ENCODE measurements at places on chromosomes 5 and 9.

GRCh38 chr9:86126998-86127972 is 27.9 kb upstream of the GOLM1 start:
- peak; percentile 61 for DNase-seq

DNA sequence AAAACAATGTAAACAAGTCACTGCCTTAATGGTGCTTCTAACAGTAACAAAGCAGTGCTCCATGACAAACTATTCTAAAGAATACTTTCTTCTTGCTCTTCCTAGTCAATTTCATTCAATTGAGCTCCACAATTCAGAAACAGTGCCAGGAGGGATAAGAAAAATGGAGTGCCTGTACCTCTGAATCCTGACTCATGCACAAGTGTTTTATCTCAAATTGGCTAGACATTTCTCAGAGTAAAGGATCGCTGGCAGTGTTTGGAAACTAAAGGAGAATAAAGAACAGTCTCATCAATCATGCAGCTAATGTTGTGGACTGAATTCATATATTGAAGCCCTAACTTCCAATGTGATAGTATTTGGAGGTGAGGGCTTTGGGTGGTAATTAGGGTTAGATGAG is 27.6 kb downstream of the SLC25A51 start:
- no peak for DNase-seq

- peak; percentile 60 for DNase-seq
Observed at GRCh38 chr5:170183816-170184687, 48.7 kb upstream of the C5orf58 start.

- DNase-seq: no peak
Observed at GRCh38 chr5:8840237-8840636, 705.6 kb downstream of the SEMA5A start.

DNA sequence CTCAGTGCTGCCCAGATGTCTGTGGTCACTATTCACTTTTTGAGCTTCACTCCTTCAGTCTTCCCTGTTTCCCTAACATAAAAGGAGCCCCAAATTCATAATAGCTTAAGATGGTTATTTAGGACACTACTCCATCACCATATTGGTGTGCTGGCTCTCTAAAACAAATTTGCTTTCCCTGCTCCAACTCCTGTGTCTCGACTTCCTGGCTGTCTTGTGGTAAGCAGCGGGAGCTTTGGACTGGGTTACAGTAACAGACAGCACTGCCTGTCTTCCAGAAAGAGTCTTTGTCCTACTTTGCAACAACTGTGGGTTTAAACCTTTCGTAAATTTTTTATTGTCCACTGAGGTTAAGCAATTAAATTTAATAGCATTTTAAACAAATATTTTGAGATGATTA is 389.4 kb downstream of the CDH9 start:
- no peak for DNase-seq

GRCh38 chr5:105849701-105850100 is 1821.0 kb downstream of the EFNA5 start:
- no peak for DNase-seq

DNA sequence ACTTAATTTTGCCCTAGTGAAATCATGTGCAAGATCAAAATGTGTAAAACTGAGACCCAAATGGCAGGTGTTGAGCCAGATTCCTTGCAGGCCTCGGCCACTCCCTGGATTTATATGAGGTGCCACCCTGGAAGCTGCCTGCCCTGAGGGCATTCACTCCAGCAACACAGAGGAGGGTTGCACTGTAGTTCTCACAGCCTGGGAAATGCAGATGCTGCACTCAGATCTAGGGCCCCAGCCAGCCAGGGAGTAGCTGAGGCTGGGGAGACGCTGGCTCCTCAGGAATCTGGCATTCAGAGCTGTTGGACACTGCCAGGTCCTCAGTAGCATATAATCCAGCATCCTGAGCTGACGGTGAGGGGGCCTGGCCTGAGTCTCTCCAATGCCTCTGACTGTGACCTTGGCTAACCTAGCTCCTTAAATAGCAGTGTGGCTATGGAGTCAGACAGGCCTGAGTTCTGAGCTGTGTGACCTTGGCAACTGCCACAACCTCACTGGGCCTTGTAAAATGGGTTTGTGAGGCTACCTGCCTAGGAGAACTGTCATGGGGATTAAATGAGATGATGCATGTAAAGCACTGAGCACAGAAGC is 8.7 kb downstream of the KCNMB1 start:
- DNase-seq: no peak

- no peak for DNase-seq
Observed at GRCh38 chr5:179368806-179369529, 23.7 kb upstream of the ADAMTS2 start.

GRCh38 chr9:108377382-108377781 is 478.4 kb downstream of the ACTL7B start:
- no peak for DNase-seq

- DNase-seq: peak; percentile 30
Observed at GRCh38 chr5:179273073-179273435, 72.2 kb downstream of the ADAMTS2 start.

DNA sequence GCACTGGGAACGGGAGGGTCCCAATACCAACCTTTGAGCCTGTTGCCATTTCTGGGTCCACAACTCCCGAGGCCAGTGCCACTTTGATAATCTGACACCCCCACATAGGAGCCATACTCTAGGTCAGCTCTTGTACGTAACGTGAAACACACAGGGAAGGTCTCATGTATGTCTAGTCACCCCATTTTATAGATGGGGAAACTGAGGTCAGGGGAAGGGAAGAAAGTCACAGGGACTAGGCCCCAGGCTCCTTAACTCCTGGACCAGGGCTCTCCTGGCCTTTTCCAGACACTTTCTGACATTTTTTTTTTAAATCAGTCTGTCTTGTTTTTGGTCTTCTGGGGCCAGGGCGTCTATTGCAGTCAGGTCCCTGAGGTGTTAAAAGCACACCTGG is 80.3 kb upstream of the SLC25A51 start:
- DNase-seq: no peak

- DNase-seq: no peak
Observed at GRCh38 chr9:75903785-75904360, 13.4 kb downstream of the PCSK5 start.

GRCh38 chr5:127549551-127549950 is 32.1 kb downstream of the PRRC1 start:
- no peak for DNase-seq

GRCh38 chr5:159894149-159894720 is 22.0 kb upstream of the ADRA1B start:
- no peak for DNase-seq

GRCh38 chr5:41966401-41967105 is 41.5 kb downstream of the FBXO4 start:
- no peak for DNase-seq

GRCh38 chr5:96870094-96871026 is 5.9 kb upstream of the ERAP2 start:
- DNase-seq: no peak

DNA sequence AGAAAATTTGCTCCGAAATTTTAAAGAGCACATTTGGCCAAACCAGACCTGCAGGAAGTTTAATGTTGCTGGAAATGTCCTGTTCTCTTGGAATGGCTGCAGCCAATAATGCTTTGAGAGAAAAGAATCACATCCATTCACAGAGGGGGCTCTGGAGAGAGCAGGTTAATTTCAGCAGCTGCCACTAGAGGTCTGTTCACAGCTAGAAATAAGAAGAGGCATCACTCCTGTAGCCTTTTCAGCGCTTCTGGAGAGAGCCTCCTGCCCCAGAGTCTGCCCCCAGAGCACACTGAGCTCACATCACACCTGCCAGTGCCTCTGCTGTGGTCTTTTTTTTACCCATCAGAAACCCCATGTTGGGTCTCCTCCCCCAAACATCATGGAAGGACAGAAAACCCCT is 124.8 kb upstream of the RAD23B start:
- peak; percentile 34 for DNase-seq

- DNase-seq: peak; percentile 8
Observed at GRCh38 chr5:178327931-178328711, 95.5 kb upstream of the PHYKPL start.

- DNase-seq: no peak
Observed at GRCh38 chr9:96281641-96282040, 20.3 kb downstream of the HSD17B3 start.

DNA sequence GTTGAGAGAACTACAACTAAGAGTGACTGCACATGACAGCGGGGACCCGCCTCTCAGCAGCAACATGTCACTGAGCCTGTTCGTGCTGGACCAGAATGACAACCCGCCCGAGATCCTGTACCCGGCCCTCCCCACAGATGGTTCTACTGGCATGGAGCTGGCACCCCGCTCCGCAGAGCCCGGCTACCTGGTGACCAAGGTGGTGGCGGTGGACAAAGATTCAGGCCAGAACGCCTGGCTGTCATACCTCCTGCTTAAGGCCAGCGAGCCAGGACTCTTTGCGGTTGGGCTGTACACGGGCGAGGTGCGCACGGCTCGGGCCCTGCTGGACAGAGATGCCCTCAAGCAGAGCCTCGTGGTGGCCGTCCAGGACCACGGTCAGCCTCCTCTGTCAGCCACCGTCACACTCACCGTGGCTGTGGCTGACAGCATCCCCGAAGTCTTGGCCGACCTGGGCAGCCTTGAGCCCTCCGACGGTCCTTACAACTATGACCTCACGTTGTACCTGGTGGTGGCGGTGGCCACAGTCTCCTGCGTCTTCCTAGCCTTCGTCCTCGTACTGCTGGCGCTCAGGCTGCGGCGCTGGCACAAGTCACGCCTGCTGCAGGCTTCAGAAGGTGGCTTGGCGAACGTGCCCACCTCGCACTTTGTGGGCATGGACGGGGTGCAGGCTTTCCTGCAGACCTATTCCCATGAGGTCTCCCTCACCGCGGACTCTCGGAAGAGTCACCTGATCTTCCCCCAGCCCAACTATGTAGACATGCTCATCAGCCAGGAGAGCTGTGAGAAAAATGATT is 2.1 kb downstream of the PCDHGA7 start:
- DNase-seq: no peak

DNA sequence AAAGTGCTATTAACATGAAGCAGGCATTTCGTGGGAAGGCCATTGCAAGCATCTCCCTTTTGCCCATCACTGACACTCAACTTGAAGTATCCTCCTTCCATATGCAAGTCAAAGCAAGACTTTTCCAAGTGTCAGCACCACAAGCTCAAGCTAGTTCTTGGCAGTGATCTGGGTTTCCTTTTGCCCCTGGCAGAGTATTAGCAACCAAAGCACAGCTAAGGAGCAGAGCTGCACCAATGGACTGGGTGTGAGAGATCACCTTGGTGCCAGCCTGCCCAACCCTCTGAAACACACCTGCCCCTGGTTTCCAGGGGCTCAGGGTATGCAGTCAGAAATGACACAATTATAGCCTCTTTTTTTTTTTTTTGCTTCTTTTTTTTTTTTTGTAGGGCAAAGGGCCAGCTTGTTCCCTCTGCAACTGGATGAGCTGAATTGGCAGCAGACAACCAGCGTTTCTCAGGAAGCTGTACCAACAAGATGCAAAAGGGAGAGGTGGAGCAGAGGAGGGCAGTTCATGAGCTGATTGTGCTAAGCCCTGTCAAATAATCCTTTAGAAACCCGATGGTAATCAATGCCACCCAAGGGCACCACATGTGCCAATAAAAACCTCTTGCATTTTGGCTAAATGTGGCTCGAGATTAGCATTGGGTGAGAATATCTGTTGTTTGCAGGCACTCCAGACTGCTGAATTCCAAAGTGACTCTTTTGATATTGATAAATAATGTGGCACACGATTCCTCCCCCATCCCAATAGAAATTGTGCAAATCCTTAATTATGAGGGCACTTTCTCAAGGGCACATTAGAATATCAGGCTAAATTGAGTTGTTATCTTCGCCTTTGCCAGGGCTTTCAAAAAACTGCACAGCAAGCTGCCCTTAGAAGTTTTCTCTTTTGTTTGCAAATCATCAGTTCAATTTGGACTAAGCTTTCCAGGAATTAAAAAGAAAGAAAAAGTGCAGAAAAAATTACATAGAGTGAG is 192.4 kb downstream of the GAS1 start:
- no peak for DNase-seq

DNA sequence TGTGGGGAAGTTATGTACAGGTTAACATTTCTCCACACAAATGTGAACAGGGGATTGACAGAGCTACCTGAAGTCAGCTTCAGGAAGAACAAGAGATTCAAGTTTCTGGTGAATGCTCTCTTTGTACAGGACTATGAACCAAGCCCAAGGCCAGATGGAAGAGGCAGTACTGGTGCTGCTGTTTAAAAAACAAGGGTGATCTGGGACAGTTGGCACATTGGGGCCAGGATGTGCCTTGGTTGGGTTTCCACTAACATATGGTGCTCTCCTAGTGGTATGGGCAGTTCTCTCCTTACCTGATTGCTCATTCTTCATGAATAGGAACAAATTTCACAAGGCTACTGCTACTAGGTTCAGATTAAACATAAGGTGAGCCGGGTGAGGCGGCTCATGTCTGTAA is 40.0 kb downstream of the MTMR12 start:
- DNase-seq: no peak

DNA sequence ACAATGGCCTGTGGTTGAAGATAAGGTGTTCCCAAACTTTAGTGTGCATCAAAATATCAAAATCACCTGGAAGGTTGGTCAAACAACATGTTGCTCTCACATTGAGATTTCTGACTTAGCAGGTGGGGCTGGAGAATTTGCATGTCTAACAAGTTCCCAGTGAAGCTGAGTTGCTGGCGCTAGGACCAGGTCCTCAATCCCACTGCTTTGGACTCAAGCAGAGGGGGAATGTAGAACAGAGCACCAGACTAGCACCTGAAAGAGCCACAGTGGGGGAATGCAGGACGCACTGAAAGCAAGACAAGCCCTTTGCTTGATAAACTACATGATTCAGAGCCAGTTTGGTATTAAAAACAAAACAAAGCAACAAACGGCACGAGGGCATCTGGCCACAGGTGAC is 458.1 kb downstream of the MTRR start:
- DNase-seq: no peak

DNA sequence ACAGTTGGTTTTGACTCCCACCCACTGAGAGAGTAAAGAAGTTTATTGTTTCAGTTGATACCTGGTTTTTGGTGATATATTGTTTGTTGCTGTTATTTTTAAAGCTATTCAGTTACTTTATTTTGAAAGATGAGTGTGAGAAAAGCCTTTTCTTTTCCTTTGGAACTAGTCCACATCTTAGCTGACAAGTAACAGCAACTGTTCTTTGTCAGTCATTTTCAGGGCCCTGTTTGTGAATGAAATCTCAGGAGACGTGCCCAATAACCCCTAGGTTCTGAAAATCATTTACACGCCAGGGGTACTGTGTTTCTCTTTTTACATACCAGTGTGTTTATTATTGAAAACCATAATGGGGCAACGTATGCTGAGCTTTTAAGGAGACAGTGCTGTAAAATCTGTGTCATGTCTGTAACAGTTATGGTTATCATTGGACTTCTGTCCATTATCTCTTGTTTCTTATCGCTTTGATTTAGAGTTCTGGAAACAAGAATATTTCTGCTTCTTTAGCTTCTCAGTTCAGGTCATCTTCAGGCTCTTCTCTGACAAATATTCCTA is 75.0 kb downstream of the LIX1 start:
- no peak for DNase-seq

DNA sequence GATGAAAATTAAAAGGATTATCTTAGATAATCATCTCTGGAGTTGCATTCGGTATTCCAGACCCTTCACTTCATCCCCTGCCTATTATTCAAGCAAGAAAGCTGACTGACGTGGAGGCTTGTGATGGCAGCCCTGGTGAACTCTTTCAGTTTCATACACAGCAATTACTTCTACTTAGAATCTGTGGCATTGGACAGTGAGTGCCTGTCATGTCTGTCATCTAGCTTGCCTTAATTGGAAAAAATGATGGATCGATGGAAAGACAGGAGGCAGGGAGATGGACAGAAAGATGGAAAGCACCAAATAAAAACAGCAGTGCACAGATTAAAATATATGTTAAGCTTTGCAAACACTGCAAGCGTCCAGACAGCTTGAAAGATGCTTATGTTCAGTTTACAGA is 1371.0 kb upstream of the CDH6 start:
- no peak for DNase-seq

- no peak for DNase-seq
Observed at GRCh38 chr9:34158362-34158869, 20.4 kb upstream of the UBAP1 start.

All from right hindlimb (tissue), 1 donor.